GF-D8 (cell line): ENCODE measurements at places on chromosomes 6 and 20.

DNA sequence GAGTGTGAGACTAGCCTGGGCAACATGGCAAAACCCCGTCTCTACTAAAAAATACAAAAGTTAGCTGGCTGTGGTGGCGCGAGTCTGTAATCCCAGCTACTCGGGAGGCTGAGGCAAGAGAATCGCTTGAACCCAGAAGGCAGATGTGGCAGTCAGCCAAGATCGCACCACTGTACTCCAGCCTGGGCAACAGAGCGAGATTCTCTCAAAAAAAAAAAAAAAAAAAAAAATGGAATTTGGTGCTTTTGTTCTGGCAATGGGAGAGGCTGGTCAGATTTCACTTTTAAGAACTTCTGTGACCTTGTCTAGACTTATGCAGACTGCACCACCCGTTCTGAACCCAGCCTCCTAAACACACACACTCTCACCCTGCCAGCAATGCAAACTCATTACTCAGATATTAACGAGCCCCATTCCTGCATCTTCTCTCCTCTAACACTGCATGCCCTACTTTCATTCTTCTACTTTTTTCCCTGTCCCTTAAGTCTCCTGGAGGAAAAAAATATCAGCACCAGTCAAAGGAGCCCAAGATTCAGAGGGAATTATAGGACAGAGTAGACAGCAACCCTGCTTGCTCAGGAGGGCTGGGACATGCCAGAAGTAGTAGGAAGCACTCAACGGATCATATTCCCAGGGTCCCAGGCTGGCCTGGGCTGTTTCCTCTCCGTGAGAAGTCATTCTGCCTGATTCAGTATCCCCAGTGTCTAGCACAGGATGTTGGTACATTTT lies 4.4 kb downstream of the MOCS1 start:
- no peak for DNase-seq

- DNase-seq, result no peak
Observed at GRCh38 chr6:130752267-130752666, 74.9 kb upstream of the SMLR1 start.

DNA sequence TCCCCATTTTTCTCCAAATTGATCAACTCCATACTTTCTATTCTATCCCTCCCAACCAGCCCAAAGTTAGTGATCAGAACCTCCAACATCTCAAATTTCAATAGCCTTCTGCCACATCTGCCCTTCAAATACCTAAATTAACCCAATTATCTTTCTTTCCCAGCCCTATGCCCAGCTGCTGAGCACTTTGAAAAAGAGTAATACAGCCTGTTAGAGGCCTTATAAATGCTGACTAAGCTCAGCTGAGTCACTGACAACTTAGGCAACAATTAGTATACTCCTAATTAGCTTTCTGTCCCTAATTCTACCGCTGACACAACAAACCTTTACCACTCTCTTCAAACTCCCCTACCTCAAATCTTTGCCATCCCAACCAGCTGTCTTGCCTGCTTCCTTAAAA lies 23.5 kb downstream of the RUNX2 start:
- no peak for DNase-seq

DNA sequence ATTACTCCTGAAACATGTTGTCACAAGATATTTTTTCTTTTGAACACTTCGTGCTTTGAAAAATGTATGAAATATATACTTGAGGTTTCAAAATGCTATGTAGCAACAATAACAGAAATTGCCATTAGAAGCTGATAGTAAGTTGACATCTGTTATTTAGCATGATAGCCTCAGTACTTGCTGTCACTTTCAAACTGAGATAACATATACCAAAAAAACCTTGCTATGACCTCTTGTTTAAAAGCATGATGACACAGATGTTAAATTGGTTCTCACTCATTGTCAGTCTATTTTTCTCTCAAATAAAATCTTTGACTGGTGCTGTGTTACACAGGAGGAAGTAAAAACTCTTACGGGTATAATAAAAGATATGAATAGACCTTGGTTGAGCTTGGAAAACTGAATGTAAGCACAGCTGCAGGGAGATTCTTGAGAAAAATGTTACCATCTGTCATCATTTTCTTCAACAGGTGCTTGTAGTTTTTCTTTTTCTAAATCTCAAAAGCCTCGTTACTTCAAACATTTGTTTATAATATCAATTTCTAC lies 18.6 kb downstream of the MOXD1 start:
- no peak for DNase-seq

- no peak for DNase-seq
Observed at GRCh38 chr6:15550546-15551123, 112.2 kb downstream of the DTNBP1 start.

- no peak for DNase-seq
Observed at GRCh38 chr6:162165479-162165878, 562.1 kb downstream of the PRKN start.

DNA sequence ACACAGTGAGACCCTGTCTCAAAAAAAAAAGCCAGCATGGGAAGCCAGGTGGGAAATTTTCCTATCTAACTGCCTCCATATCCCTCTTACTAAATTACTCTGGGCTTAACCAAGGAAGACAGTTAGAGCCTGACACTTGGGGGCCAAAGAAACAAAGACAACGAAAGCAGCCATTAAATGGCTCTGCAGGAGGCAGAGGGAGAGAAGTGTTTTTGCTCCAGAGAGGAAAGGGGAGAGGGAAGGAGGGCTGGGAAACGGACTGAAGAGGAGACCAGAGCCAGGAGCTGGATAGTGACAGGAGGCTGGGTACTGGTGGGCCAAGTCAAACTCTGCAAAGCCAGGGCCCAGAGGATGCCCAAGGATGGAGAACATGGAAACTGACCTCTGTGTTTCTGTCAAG lies 10.7 kb upstream of the TGIF2 start:
- DNase-seq, result no peak

- no peak for DNase-seq
Observed at GRCh38 chr6:134614606-134615485, 296.9 kb upstream of the SGK1 start.
